ENCODE measurements at places on chromosomes 11 and 22.

- no peaks in the 10 kb centered on the region for H3K27me3 ChIP-seq
- no peak overlapping the region for H3K4me3 ChIP-seq
- H3K27ac ChIP-seq: no peak overlapping the region
- H3K4me1 ChIP-seq: peaks cover 52% of the 10 kb centered on the region
- no peaks in the 10 kb centered on the region for H3K36me3 ChIP-seq
Measured at GRCh38 chr22:50624347-50625130, 3.4 kb downstream of the ARSA start.

- no peak for DNase-seq
- no peak overlapping the region for H3K4me3 ChIP-seq
- no peaks in the 10 kb centered on the region for H3K4me1 ChIP-seq
Measured at GRCh38 chr22:31144223-31144622, 3.9 kb upstream of the PLA2G3 start.

DNA sequence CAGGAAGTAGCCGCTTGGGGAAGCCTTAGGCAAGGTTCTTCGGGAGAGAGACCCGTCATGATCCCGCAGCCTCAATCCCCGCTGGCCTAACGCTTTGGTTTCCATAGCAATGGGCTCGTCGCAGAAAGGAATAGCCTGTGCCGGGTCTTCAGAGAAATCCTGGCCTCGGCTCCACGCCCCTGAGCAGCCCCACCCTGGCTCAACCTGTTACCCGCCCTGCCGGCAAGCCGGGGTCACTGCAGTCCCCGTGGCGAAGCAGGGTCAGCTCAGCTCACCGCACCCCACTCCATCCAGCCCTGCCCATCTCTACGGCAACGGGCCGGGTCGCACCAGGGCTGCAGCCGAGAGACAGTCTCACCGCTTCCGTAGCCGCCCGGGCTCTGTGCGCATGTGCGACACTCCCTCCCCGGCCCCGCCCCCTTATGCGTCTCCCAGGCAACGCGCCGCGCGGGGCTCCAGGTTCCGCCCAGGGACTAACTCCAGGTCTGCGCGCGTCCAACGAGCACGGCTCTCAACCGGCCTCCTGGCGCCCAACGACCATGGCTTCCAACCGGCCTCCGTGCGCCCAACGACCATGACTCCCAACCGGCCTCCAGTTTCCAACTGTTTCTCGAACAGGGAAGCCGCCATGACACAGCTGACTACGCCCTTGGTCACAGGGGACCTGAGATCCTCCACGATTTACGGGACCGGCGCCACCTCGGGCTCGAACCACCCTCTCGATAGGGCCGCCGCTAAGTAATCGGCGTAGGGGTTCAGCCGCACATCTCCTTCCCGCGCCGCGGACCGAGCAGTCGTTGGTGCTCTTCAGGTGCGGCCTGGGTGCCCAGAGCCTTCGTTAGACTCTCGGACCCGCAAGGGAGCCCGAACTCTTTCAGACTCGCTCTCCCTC lies at the start of gene DUSP18:
TSS of gene DUSP18 (minus strand) at position 382 of the 892 bp plus-strand sequence. CDS start 3,872 bp downstream, outside the sequence.
- DNase-seq: peak; percentile 96
- peaks cover 2% of the 10 kb centered on the region for H3K27me3 ChIP-seq
- H3K36me3 ChIP-seq: peaks cover 11% of the 10 kb centered on the region
- peak within 1 kb of the TSS; percentile 90 for H3K27ac ChIP-seq
- H3K4me1 ChIP-seq: peaks cover 22% of the 10 kb centered on the region

DNA sequence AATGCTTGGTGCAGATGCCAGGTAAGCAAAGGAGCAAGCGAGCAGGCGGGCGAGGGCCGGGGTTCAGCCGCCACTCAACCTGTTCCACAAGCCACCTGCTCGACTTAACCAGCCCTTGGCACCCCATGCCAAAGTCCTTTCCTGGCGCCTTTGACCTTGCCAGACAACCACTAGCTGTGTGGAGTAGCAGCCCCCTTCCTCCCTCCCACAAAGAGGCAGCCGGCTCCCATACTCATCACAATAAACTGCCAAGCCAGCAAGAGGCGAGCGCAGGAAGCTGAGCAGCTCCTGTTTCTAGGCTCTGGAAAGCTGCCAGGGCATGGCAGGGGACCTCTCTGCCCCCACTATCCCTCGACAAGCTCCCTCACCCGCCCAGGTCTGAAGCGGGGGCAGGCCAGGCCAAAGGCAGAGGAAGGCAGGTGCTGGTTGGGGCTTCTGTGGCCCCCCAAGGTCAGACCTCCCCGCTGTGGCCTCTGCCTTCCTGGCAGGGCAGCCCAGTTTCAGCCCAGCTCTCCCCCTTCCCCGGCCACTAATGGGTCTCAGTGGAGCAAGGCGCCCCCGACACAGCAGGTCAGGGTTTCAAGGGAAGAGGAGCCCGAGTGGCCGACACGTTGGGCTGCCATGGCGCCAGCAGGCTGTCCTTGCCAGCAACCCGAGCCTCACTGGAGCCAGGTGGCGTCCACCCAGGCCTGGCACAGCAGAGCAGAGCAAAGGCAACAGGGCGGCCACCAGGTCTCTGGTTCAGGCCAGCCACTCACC lies 15.3 kb downstream of the MACROD1 start:
- no peaks in the 10 kb centered on the region for H3K27me3 ChIP-seq
- no peaks in the 10 kb centered on the region for H3K36me3 ChIP-seq
- no peak overlapping the region for H3K27ac ChIP-seq
- peaks cover 5% of the 10 kb centered on the region for H3K4me1 ChIP-seq
- DNase-seq: no peak

GRCh38 chr11:69496202-69496557 lies 14.7 kb downstream of the LINC01488 start:
- H3K4me3 ChIP-seq: no peak overlapping the region
- H3K4me1 ChIP-seq: no peaks in the 10 kb centered on the region
- DNase-seq: no peak
- H3K27ac ChIP-seq: no peak overlapping the region
- H3K27me3 ChIP-seq: peaks cover 11% of the 10 kb centered on the region

GRCh38 chr22:33687464-33687863 lies 232.8 kb downstream of the LARGE1 start:
- H3K27ac ChIP-seq: no peak overlapping the region
- H3K36me3 ChIP-seq: no peaks in the 10 kb centered on the region
- DNase-seq: no peak
- H3K4me1 ChIP-seq: no peaks in the 10 kb centered on the region
- peaks cover 3% of the 10 kb centered on the region for H3K27me3 ChIP-seq

DNA sequence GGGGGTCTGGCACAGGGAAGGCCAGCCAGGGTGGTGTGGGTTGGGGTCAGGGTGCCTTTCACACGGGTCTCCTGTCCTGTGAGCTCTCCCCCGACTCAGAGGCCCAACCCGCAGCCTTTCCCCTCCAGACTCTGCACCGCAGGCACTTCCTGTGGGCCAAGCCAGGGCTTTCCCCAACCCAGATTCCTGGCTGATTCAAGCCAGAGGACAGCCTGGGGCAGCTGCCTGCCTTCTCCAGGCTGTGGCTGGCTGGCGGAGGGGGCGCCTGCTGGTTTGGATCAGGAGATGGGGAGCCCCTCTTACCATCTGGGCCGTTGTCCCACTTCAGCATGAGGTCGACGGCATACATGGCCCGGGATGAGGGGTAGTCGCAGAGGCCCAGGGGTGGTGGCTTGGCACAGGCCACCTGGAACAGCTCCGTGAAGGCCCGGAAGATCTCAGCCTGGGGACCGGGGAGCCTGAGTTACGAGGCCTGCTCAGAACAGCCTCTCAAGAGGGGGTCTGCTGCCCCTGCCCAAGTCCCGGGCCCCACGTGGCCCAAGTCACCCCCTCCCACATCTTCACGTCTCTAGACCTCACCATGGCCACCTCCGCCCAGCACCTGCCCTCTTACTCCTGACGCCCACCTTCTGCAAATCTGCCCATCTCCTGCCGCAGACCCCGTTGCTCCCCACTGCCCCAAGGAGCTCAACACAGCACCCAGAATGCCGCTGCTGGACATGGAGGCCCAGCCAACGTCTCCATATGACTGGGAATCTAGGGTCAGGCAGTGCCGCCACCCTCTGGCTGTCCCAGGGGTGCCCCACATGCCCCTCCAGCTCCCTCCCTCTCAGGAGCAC lies 17.3 kb downstream of the TSPO start:
- H3K27me3 ChIP-seq: no peaks in the 10 kb centered on the region
- H3K36me3 ChIP-seq: peaks cover 22% of the 10 kb centered on the region
- no peaks in the 10 kb centered on the region for H3K4me1 ChIP-seq
- H3K27ac ChIP-seq: no peak overlapping the region
- H3K4me3 ChIP-seq: no peak overlapping the region
- DNase-seq: no peak

DNA sequence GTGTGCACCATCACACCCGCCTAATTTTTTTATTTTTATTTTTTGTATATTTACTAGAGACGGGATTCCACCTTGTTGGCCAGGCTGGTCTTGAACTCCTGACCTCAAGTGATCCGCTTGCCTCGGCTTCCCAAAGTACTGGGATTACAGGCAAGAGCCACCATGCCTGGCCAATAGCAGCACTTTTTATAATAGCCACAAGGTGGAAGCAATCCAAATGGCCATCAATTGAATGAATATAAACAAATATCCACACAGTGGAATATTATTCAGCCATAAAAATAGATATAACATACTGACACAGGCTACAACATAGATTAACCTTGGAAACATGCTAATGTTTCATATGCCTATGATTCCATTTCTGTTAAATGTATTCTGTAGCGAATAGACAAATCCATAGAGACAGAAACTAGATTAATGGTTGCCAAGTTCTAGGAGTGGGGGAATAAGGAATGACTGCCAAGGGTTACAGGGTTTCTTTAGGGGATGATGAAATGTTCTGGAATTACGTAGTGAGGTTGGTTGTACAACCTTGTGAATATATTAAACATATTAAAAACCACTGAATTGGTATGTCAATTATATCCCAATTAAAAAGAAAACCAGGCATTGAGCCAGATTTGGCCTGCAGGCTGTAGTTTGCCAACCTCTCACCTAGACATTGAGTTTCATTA lies 4.8 kb downstream of the VPS51 start:
- no peak for DNase-seq
- no peak overlapping the region for H3K27ac ChIP-seq
- peaks cover 12% of the 10 kb centered on the region for H3K4me1 ChIP-seq
- H3K4me3 ChIP-seq: no peak overlapping the region

- no peaks in the 10 kb centered on the region for H3K27me3 ChIP-seq
- H3K36me3 ChIP-seq: no peaks in the 10 kb centered on the region
- H3K4me3 ChIP-seq: no peak overlapping the region
Measured at GRCh38 chr22:31933816-31934482, 10.4 kb upstream of the YWHAH start.

GRCh38 chr11:65997286-65997685 lies 4.7 kb downstream of the EIF1AD start:
- no peaks in the 10 kb centered on the region for H3K27me3 ChIP-seq
- peak overlapping the region; percentile 37 for H3K27ac ChIP-seq
- peaks cover 28% of the 10 kb centered on the region for H3K4me1 ChIP-seq
- H3K4me3 ChIP-seq: no peak overlapping the region
- peaks cover 40% of the 10 kb centered on the region for H3K36me3 ChIP-seq

GRCh38 chr11:65791719-65792213 lies 4.9 kb downstream of the OVOL1 start:
- H3K27ac ChIP-seq: no peak overlapping the region
- H3K4me1 ChIP-seq: peaks cover 16% of the 10 kb centered on the region
- peaks cover 32% of the 10 kb centered on the region for H3K27me3 ChIP-seq

GRCh38 chr22:50221410-50222300 lies 20.8 kb downstream of the SELENOO start:
- H3K4me1 ChIP-seq: no peaks in the 10 kb centered on the region

GRCh38 chr11:17533341-17533740 lies 10.9 kb downstream of the USH1C start:
- peaks cover 5% of the 10 kb centered on the region for H3K27me3 ChIP-seq
- H3K27ac ChIP-seq: no peak overlapping the region
- H3K36me3 ChIP-seq: no peaks in the 10 kb centered on the region

GRCh38 chr22:36546092-36546804 lies 17.3 kb upstream of the EIF3D start:
- peaks cover 11% of the 10 kb centered on the region for H3K4me1 ChIP-seq
- DNase-seq: peak; percentile 44
- no peak overlapping the region for H3K27ac ChIP-seq
- no peaks in the 10 kb centered on the region for H3K36me3 ChIP-seq

GRCh38 chr22:46730568-46731245 lies 7.3 kb downstream of the CERK start:
- H3K36me3 ChIP-seq: peaks cover 14% of the 10 kb centered on the region
- peaks cover 61% of the 10 kb centered on the region for H3K4me1 ChIP-seq
- DNase-seq: no peak

DNA sequence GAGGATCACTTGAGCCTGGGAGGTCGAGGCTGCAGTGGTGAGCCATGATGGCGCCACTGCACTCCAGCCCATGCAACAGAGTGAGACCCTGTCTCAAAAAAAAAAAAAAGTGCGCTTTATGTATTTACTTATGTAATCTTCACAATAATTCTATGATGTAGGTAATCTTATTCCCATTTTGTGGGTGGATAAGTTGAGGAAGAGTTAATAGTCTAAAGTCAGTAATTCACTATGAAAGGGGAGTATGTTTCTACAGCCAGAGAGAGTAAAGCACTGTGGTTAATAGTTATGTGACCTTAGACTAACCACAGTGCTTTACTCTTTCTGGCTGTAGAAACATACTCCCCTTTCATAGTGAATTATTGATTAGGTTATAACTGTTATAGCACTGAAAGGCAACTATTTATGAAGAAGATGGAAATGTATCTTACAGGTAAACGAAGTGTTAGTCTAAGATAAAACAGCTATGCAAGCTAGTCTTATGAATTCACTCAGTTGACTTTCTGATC lies 11.9 kb downstream of the CTR9 start:
- H3K4me3 ChIP-seq: no peak overlapping the region
- peaks cover 44% of the 10 kb centered on the region for H3K36me3 ChIP-seq
- DNase-seq: no peak

GRCh38 chr11:91248199-91248807 lies 976.3 kb upstream of the FAT3 start:
- H3K4me1 ChIP-seq: no peaks in the 10 kb centered on the region
- no peaks in the 10 kb centered on the region for H3K36me3 ChIP-seq
- H3K27me3 ChIP-seq: no peaks in the 10 kb centered on the region
- H3K27ac ChIP-seq: no peak overlapping the region
- DNase-seq: peak; percentile 8

DNA sequence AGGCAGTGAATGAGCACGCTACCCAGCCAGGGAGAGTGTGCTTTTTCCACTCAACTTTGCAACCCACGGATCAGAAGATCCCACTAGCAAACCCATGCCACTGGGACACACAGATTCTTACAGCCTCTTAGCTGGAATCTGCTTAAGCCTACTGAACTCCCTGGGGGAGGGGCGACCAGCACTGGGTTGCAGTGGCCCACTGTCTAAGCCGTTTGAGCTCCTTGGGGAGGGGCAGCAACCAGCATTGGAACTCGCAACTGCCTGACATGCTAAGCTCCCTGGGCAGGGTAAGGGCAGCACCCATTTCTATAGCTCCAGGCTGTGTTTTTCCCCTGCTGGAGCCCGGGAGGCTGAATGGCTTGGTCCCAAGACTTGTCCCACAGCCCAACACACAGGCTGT lies 99.6 kb downstream of the FAM168A start:
- no peak overlapping the region for H3K27ac ChIP-seq
- H3K36me3 ChIP-seq: peaks cover 4% of the 10 kb centered on the region
- no peak for DNase-seq

- no peak overlapping the region for H3K27ac ChIP-seq
- no peak for DNase-seq
Measured at GRCh38 chr11:87660926-87661660, 514.1 kb downstream of the RAB38 start.
